ENCODE measurements at places on chromosomes 11 and 22.

DNA sequence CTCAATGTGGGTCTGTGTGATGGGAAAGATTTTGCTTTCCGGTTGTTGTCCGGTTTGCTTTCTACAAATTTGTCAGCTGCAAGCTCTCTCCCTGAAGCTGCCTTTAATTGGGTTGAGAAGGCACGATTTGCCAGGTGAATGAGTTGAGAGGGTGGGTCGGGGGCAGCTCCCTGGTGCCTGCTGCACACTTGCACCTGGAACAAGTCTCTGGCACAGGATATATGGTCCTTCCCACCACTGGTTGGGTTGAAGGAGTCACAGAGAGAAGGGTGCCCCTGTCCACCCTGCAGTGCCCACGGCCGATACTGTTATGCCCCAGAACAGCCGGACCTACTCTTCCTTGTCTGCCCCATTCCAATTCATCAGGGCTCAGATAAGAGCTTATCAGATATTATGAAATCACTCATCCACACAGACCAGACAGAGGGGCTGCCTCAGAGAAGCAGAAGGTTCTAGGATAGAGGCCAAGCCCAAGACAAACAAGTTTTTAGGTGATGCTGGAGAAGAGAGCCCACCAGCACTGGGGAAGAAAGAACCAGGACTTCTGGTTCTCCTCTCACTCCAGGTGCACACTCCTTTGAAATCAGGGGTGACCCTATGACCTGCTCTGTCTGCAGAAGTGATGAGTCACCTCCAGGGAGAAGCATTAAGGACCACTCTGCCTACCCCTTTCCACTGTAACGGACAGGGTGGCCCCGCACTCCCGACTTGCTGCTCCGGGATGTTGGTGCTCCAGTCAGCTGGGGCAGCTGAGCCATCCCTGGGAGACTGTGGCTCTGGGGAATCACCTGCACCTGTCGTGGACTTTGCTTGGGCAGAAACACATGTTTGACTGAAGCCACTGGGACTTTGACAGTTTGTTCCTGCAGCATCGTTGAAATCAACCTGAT is 45.3 kb downstream of the RTL6 start:
- DNase-seq = no peak

- DNase-seq = no peak
Measured at GRCh38 chr11:84260862-84261261, 974.7 kb upstream of the CCDC90B start.

DNA sequence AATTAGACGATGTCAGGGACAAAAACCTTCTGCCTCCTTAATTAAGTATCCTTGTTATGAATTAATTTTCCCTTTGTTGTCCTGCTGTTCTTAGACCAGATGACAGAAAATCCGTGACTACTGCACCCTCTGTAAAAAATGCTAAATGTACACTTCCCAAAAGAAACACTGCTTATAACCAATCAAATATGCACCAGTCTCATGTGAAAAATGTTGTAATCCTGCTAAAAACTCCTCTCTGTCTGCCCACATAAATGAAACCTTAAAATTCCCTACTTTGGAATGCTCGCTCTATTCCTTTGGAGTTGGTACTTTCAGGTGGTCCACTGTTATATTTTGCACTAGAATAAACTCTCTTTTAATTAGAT is 366.8 kb upstream of the CCDC179 start:
- no peak for DNase-seq

DNA sequence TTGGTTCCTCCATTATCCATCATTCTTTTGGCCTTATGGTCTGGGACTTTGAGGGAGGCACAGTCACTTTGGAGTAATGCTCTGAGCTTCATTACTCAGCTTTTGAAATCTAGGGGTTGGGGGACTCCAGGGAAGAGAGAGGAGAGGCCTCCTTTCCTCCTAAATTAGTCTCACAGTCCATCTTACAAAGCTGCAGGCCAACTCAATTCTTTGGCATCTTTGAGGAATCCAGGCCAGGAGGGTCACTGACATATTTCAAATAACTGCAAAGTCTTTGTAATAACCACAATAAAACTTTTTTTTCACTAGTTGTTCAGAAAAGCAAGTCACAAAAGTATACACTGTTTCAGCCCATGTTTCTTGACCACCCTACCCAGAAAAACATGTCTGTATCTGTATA is 73.3 kb upstream of the FAR1 start:
- no peak for DNase-seq

- DNase-seq = no peak
Measured at GRCh38 chr11:128728767-128729587, 35.1 kb downstream of the FLI1 start.

GRCh38 chr11:61829806-61830205 is 1.7 kb downstream of the FADS2 start:
- no peak for DNase-seq

Data from NCI-H1436 treated with DMSO at 0.1 percent for 48 hours (cell line).